ENCODE measurements at places on chromosomes 4 and X.

DNA sequence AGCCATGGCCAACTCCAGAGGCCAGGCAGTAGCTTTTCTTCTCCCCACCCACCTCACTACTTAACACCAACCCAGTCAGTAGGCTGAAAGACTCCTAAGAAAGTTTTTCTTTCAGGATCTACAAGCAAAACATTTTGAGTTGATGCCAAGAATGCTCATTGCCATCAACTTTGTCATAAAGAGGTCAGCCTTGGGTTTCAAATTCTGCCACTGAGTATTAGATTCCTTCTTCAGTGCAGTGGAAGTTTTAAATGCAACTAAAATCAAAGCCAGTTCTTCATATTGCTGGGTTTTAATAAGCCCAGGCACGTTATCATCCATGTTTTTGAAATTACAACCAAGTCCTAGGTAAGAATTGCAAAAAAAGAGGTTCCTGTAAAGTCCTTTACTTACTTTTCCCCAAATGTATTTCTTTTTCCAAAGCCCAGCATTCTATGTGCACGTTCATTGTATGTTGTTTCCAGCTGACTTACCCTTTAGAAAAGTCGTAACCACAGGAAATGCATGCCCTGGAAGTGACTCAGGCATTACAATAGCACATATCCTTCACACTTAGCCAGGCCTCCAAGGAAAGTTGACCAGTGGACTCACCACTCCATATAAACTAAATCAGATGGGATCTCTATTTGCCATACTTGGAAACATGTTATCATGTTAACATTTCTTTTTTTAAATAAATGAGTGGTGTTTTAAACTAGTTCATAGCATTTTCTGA, 229.9 kb downstream of the SOX3 start:
- DNase-seq, result no peak

- DNase-seq, result no peak
These were observed 9.3 kb downstream of the PAGE4 start for GRCh38 chrX:49838374-49838773.

DNA sequence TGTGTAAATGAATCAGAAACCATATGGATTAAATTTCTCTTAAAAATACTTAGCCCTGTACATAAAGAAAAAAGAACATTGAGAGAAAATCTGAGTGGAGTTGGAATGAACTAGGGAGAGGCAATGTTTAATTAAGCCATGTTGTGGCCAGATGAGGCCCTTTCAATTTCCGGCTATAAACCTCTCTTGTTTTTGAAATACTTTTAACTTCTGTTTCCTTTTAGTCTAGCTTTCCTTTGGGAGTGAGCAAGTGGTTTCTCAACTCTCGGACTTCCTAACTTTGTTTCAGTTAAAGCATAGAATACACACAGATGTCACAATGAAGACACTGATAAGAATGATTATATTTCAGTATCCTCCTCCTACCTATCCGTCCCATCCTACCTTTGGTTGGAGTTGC, 197.2 kb downstream of the ARHGAP24 start:
- no peak for DNase-seq

DNA sequence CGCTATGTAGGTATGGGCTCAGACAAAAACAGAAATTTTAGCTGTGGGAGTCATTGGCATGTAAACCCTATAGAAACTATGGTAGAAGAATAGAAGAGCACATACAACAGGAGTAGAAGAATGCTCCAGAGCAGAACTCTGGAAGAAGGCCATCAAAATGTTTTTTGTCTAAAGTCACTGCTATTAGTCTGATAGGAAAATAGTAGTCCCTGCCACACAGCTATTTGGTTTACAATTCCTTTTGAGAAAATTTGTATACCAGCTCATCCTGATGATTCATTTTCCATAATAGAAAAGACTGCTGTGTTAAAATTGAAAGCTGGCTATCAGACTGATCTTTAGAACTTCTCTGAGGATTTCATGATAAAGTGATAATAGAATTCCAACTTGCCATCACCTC, 32.8 kb upstream of the ADAD1 start:
- no peak for DNase-seq

DNA sequence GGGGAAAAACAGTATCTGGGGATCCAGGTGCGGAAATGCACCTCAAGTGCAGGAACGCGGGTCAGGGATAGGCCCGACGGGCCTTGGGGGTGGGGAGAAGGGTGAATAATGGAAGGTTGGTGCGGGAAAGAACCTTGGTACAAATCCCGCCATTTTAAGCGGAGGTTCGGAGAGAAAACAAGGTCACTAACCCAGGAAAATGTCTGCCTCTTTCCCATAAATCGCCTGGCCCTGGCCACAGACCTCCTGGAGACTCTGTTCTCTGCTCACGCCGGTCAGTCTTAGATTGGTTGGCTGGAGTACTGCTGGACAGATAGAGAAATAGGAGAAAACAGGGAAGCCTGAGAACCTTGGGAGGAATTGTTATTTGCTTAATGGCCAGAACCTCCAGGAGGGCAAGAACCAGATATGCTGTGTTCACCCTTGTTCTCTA, 897 bp upstream of the FBXL5 start:
- DNase-seq, result no peak

- DNase-seq, result no peak
These were observed 35.4 kb downstream of the SEL1L3 start for GRCh38 chr4:25827373-25827772.

GRCh38 chr4:38100474-38101255, 140.5 kb downstream of the PTTG2 start:
- no peak for DNase-seq

- DNase-seq, result no peak
These were observed 465 bp downstream of the BMPR1B start for GRCh38 chr4:94758141-94758699.

DNA sequence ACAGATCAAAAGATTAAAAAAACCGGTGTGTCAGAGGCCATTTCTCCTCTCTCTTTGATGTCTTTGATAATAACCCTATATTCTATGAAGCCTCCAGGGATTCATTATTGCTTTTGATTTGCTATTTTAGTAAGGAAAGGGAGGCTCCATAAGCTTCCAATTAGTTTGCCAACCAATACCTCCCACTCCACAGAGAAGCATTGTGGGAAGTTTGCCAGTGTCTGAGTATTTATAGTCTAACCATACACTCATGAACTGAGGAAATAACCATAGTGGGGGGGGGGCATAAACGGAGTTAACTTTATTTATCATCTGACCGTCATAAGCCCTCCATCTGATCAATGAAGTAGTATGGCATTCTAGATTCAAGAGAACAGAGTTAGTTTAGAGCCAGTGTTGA, 1066.8 kb upstream of the PABPC4L start:
- DNase-seq, result no peak

DNA sequence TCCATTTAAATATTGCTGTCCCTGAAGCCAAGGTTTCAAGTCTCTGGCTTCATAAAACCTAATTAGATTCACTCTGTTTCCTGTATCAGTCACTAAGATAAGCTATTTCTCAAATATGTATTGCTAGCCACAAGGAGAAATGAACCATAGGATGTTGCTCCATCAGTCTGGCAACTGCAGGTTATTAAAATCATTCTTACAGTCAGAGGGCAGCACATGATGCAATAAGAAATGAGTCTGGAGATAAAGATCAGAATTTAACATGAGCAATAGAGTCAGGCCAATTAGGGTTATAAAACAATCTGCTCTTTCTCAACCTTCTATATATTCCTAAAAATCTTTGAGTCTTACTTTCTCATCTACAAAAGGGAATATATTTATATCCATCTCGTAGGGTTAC, 7.2 kb downstream of the PRKG2 start:
- no peak for DNase-seq

DNA sequence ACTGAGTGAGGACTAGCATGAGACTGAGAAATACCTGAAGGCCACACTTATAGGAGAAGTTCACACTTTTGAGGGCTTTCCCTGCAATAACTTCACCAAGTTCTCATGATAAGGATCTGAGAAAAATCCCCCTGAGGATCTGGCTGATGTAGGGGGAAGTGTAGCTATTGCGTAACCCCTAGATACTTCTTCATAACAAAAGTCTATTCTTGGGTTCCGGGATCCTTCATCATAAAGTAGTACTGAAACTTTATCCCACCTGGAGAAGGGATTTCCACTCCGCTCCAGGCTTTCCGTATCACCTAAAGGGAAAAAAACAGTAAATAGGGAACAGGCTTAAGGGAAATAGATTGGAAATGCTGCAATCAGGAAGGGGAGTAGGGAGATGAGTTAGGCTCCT, 13.3 kb downstream of the USP27X start:
- DNase-seq, result no peak

DNA sequence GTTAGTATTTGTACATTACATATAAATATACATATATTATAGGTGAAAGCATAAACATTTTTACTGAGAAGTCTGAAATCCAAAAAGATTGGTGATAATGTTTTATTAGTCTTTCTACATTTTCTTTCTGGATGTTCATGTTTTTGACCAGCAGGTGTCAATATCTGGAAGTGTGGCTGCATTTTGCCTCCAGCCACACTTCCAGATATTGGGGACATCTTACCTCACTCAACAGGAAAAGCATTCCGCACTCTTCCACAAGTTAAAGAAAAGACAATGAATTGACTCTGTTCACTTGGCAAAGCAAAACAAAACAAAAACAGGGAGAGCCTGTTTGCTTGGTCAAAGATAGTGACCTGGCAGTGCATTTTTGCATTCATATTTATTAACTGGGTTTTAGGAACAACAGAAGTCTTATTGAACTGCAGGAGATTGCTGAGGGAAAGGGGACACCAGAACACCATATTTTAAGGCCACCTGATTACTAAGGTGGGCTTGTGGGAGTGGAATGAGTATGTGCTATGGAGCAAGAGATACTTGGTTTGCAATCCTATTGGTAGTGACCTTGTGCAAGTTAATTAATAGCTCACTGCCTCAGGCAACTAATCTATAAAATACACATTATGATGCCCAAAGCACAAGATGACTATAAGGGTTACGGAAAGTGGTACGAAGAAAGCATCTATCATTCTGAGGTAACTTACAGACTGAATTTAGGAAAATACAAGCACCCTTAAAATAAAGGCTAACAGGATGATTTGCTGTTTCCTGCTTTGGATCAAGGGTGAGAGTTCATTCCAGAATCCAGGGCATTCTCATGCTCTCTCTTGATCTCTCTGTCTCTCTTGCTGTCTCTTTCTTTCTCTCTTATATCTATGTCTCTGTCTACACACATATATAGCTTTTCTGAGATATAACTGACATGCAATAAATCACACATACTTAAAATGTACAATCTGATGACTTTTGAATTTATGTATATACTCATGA, 389.9 kb upstream of the EMCN start:
- DNase-seq, result no peak

GRCh38 chr4:80913381-80913780, 117.1 kb upstream of the BMP3 start:
- no peak for DNase-seq

GRCh38 chr4:74446193-74446868, 1.4 kb downstream of the AREG start:
- no peak for DNase-seq

DNA sequence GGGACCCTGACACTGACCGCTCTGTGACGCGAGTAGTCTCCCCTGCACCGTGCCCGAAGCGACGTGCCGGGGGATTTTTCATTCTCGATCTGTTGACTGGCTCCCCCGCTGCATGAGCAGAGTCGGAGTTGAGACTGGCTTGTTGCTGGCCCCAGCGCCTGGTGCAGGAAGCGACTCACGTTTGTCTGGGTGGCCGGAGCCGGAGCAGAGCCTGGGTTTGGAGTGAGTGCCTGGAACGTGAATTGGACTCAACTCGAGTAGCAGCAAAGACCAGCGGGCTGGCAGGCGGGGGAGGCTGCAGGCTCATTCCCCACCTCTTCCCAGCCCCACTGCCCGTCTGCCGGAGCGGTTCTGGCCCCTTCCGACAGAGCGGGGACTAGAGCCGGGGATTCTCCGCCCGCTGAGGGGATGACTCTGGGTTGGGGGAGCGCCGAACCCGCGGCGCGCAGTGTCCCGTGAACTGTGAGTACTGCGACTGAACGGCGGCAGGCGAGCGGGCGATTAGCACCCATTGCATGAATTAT, 554 bp downstream of the PCDH7 start:
- no peak for DNase-seq

- no peak for DNase-seq
These were observed 6.6 kb downstream of the TLL1 start for GRCh38 chr4:165879641-165880040.

DNA sequence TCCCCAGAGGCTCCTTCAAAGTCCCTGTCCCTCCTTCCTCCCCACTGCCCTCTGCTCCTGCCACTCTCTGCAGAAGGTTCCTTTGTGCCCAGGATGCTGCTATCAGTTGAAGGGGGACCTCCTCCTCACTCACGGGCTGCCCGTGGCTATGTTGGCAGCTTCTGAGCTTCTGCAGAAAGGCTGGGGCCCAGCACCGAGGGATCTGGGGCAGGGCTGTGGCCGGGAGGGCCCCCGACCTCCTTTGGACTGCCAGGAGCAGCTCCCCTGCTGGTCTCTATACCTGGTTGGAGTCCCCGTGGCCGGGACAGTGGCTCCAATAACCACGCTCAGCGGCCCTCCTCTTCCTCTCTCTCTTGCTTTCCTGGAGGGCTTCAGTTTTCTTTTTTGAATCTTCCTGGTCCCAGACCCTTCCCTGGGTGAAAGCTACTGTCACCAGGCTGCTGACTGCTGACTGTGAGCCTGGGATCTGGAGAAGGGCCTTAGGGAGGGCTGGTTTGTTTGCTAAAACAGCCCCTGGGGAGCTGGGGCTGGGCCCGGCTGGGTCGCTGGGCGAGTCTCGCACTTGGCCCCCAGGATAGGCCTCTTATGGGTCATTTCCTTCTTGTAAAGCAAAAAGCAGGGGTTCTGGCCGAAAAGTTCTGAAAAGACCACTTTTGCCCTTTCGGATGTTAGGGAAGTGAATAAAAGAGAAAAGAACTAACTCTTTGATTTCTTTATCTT, 46.9 kb downstream of the SORCS2 start:
- no peak for DNase-seq

DNA sequence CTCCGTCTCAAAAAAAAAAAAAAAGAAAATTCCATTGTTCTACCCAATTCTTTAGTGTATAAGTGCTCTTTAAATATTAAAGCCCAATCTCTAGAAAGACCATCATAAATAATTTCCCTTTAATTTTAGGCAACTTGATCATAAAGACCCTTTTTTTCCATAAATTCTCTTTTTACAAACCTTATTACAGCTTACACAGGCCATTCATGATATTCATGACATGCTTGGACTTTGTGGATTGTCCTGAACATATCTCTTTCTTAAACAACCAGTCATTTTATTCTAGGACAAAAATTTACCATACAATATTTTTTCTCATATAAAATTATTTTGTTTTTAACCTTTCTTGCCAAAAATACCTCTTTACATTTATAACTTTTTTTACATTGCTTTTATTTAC, 30.5 kb downstream of the TLR8 start:
- no peak for DNase-seq

GRCh38 chr4:27215220-27215826, 354.7 kb downstream of the STIM2 start:
- no peak for DNase-seq

GRCh38 chr4:166165829-166166420, 292.9 kb downstream of the TLL1 start:
- DNase-seq, result peak; percentile 42

GRCh38 chrX:154840856-154841255, 6.4 kb upstream of the SMIM9 start:
- DNase-seq, result no peak

GRCh38 chrX:56963377-56963776, 32.0 kb downstream of the SPIN3 start:
- no peak for DNase-seq
